ENCODE measurements at places on chromosomes 1 and 21. TPM values are rescaled to one million over a fixed set of nuclear protein-coding genes. Genes with fewer than 3 reads are reported as not detected.
A peak's percentile ranks its signal among the peaks of the same experiment; 100 is the strongest.

DNA sequence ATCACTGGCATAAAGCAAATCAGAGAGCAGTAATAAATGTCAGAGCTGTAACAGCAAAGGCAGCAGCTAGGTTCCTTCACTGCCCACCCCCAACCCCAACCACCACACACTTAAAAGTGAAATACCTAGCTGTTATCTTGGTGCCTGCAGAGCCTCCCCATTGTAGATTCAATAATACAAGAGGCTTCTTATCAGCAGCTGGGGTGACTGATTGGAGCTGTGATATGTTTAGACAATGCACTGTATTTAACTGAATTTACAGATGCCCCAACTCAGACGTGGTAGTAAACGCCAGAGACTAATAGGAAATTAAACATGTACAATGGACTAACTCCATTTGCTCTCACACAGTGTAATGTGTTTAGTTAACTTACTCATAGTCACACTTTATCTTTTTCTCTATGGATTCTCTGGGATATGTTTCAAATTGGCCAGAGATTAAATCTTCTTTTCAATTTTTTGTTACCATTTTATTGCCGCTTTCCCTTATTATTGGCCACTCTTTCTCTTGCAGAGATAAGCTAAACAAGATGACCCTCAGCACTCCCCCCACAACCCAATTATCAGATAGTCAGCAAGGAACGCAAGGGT lies 117.1 kb downstream of the ESRRG start:
- DNase-seq, result no peak

GRCh38 chr1:6987940-6988339 lies 202.7 kb downstream of the CAMTA1 start:
- no peak for DNase-seq

GRCh38 chr1:110161165-110161564 lies 10.9 kb downstream of the SLC6A17 start:
- no peak for DNase-seq

- DNase-seq, result no peak
Measured at GRCh38 chr1:221663321-221663720, 78.6 kb downstream of the DUSP10 start.

GRCh38 chr1:194533641-194534040 lies 1347.2 kb upstream of the B3GALT2 start:
- DNase-seq, result no peak

DNA sequence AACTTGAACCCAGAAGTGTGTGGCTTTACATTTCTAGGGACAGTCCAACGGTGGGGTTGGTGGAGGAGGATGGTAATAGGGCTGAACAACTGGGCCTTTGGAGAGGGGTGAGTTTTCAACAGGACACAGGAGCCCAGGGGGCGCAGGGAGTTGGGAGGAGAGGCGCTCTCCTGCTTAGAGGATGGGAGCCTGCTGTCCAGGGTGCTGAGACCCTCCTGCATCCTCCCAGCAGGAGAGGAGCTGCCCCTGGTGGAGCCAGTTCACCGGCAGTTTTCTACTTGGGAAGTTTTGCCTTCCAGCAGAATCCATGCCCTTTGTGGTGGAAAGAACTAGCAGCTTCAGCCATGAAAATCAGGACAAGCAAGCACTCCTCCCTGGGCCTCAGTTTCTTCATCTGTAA lies 8.6 kb downstream of the KCNC4 start:
- DNase-seq, result no peak

- no peak for DNase-seq
Measured at GRCh38 chr1:248847181-248847955, 9.3 kb downstream of the ZNF672 start.

- DNase-seq, result no peak
Measured at GRCh38 chr1:88985692-88986091, 6.7 kb downstream of the KYAT3 start.

- DNase-seq, result no peak
Measured at GRCh38 chr1:9558271-9558945, 19.1 kb downstream of the SLC25A33 start.

DNA sequence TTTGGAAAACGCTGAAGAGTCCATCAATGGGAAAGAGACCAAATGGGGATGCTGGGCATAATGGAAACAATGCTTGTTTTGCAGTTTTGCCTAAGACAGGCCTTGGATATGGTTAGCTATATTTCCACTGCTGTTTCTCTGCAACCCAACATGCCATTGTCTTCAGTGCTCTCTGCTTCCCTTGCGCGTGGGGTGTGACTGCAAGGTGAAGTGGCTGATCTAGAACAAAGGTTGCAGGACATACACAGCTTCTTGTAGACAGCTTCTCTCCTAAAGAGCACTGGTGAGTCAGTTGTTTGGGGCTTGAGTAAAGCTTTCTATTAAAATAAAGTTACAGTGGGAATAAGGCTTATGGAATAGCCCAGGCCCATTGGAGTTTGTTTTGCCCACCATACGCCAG lies 33.0 kb downstream of the RUNX1 start:
- no peak for DNase-seq

DNA sequence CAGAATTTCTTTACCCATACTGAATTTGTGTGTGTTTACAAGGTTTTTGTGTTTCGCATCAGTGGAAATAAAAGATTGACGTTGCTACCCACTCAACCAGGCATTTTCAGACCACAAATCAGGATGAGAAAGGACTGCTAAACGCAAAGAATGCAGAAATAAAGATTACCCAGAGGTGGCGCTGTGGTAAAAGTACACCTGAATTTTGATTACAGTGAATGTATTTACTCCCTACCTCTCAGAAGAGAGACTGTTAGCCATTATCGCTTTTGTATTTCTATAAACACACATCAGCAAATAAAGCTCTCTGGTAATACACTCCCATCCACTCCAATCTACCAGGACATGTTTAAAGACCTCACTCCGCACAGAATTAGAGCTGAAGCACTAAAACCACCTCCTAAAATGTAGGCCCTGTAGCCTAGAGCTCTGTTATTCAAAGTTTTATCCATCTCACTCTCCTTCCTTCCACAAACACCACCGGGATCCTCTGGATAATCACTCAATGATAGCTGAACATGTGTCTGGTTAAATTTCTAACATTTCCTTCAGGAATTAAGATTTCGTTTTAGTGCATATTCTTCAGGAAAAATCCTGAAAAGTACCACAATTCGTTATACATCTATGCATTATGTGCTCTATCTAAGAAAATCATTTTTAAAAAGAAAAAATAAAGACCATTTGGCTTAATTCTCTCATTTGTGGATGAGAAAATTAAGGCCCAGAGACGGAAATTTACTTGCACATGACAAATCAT lies 2.5 kb upstream of the LMO4 start:
- DNase-seq, result peak; percentile 75

DNA sequence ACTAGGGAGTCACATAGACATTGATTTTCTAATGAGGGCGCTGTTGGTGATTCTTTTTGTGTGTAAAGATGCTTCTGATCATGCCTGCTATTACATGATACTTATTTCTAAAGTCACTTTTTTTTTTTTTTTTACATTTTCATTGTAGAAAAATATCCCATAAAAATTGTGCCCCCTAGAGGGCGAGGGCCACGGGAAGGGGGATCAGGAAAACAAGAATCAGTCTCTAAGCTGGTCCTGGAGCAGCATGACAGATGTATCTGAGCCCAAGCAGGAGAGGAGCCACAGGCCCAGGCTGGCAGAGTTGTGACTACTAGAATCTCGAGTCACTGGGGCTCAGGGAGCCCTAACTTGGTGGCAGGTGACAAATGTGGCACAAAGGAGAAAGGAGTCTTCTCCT lies 28.1 kb downstream of the ZSCAN20 start:
- DNase-seq, result peak; percentile 5

DNA sequence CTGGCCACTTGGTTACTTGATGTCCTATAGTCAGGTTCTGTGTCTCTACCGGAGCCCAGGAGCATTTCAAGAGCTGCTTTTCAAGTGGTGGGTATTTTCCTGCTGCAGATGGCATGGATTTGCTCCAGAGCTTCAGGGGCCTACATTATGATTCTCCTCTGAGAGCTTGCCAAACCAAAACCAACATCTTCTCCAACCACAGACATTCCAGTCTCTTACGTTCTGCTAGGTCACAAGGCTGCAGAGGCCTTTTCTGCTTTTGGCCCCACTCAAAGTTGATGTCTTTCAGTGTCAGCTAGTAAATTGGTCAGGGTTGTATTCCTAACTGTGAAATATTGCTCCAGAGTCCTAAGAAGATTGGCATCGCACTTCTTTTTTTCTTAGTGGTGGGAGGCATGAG lies 14.7 kb upstream of the AQP10 start:
- DNase-seq, result no peak

DNA sequence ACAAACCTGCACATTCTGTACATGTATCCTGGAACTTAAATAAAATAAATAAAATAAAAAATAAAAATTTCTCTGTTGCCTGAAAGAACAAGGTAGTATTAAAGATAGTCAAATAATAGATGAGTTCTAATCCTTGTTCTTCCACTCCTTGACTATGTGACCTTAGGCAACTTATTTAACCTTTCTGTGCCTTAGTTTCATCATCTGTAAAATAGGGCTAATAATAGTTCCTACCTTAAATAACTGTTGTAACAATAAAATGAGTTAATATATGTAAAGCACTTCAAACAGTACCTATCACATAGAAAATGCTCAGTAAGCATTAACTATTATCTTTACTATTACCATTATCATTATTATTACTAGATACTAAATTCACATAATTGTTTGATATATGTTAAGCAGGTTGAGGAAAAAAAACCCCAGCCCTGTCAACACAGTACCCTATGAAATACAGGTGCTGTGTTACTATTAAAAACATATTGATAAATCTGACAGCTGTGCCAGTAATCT lies 23.1 kb downstream of the SASS6 start:
- no peak for DNase-seq

DNA sequence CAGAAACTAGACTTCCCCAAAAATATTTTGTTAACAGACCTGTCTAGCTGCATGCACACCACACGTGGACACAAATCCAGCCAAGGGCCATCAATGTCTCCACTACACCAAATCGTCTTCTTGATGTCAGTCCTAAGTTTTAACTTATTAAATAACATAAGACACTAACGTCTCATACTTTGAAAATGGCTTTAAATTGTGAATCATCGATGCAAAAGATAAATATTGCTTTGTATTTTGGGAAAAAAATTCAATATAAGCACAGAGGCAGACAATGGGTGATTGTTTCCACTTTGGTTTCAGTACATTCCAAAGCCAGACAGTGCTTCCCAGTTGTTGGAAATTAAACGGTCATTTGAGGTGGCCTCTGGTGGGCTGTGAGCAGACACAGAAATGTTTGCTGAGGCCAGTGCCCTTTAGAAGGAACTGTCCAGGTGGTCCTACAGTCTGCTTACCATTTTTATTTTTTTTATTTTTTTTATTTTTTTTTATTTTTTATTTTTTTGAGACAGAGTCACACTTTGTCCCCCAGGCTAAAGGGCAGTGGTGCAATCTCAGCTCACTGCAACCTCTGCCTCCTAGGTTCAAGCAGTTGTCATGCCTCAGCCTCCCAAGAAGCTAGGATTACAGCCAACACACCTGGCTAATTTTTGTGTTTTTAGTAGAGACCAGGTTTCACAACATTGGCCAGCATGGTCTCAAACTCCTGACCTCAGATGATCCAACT lies 1.8 kb upstream of the KIAA2013 start:
- peak; percentile 49 for DNase-seq

GRCh38 chr1:980137-980571 lies 1.7 kb downstream of the PERM1 start:
- no peak for DNase-seq

DNA sequence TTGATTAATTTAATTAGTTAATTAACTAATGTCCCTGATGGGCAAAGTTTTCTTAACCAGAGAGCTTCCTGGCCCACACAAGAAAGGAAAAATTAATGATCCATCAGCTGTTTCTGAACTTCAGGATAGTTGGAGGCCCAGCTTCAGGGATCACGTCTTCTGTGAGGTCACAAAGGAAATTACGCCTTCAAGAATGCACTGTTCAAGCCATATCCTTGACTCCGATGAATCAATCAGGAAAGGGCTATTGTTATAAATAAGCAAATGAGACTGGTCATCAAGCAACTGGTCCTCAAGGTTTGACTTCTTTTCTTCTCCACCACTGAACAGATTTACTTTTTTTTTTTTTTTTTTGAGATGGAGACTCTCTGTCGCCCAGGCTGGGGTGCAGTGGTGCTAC lies 40.6 kb downstream of the TCP10L start:
- peak; percentile 96 for DNase-seq

GRCh38 chr1:214967865-214968575 lies 114.5 kb upstream of the KCNK2 start:
- DNase-seq, result no peak

DNA sequence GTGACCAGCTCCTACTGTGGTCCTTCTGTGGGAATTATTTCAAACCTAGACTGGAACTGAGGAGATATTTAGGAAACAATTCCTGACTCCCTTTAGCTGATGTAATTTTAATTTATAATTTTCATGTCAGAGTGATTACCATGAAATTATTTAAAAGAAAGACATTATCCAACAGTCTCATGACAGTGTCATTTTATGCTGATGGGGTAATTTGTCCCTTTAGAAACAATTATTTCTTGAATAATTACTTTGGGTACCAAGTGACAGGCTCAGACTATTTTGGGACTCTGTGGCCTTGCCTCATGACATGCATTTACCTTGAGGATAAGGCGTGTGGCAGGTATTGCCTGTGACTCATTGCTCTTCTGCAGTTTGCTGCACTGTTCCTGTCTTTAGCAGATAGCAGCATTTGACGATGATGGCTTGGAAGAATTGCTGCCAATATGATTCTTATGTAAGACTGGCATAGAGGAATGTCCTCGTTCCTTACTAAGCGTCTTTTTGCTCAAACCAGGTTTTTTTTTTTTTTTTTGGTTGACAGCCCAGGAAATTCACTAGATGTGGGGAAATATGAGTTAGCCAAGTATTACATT lies 206.0 kb upstream of the HMCN1 start:
- no peak for DNase-seq

Gene SLC9C2
- total RNA-seq, result not detected

Gene MCOLN2
- 0.05 TPM for total RNA-seq

Gene S100A14
- 0.42 TPM for total RNA-seq

Gene SPRR2E
- total RNA-seq, result not detected

Gene IPP
- total RNA-seq, result 8.4 TPM

Gene TTC22
- not detected for total RNA-seq

Data from dermis blood vessel endothelial cell (primary cell).